Activated T-helper 1 cell treated with anti-CD3 and anti-CD28 coated beads, Interleukin-12 subunit alpha, Interleukin-12 subunit beta, Interleukin-2, Interleukin-4 antibody, amounts not matched to agents 30 ng/mL and 10 ng/mL and 1 ng/mL, durations not matched to agents 14 hours and 24 hours and 36 hours (primary cell): ENCODE measurements at places on chromosomes 7 and 10.

GRCh38 chr10:75121322-75121721 lies 9.9 kb downstream of the SAMD8 start:
- H3K36me3 ChIP-seq = peaks cover 8% of the 10 kb centered on the region
- H3K4me1 ChIP-seq = peaks cover 16% of the 10 kb centered on the region
- DNase-seq = no peak

- no peaks in the 10 kb centered on the region for H3K4me1 ChIP-seq
- H3K36me3 ChIP-seq = no peaks in the 10 kb centered on the region
- no peak for DNase-seq
- peaks cover 2% of the 10 kb centered on the region for H3K27me3 ChIP-seq
These were observed 142.4 kb downstream of the EPC1 start for GRCh38 chr10:32204606-32205005.

- no peak overlapping the region for H3K4me3 ChIP-seq
- no peaks in the 10 kb centered on the region for H3K4me1 ChIP-seq
- no peaks in the 10 kb centered on the region for H3K36me3 ChIP-seq
- no peak overlapping the region for H3K27ac ChIP-seq
- DNase-seq = no peak
These were observed 247.9 kb upstream of the PTN start for GRCh38 chr7:137591421-137591837.

- H3K36me3 ChIP-seq = no peaks in the 10 kb centered on the region
- H3K4me3 ChIP-seq = no peak overlapping the region
- H3K4me1 ChIP-seq = no peaks in the 10 kb centered on the region
These were observed 257.7 kb downstream of the SNX13 start for GRCh38 chr7:17682586-17682985.

DNA sequence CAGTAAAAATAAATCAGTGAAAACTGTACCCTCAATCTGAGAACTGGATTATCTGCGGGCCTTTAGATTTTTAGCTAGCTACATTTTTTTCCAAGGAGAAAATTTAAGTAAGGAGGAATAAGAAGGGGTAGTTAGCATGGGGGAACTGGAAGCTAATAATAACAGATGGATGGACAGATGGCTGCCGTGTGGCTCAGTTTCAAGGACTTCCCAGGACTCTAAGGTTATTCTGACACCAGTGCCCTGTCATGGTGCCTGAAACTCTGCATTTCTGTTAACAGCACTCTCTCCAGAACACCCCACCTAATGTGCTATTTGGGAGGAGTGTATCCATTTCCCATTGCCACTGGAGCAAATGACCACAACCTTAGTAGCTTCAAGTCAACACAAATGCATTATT lies 75.7 kb upstream of the PDE1C start:
- no peak overlapping the region for H3K4me3 ChIP-seq
- no peak overlapping the region for H3K27ac ChIP-seq
- no peaks in the 10 kb centered on the region for H3K27me3 ChIP-seq
- DNase-seq = no peak

DNA sequence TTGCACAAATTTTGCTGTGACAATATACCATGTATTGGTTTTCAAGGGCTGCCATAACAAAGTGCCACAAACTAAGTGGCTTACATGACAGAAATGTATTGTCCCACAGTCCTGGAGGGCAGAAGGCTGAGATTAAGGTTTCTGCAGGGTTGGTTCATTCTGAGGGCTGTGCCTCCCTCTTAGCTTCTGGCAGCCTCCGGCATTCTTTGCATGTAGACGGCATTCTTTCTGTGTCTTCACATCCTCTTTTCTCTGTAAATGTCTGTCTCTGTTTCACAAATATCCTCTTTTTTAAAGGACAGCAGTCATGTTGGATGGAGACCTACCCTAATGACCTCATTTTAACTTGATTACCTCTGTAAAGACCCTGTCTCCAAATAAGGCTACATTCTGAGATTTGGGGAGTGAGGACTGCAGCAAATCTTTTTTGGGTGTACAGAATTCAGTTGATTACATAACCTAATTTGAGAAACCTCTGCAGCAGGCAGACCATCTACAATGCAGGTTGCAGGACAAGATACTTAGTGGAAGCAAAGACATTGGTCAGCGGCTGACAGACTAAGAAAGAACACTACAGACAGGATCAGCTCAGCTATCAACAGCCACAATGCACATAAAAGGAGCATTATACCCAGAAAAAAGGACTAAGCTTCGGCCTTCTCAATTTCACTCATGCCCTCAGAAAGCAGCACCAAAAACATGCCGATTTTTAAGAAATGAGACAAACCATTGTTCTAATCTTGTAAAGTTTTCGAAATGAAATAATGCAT lies 84.6 kb upstream of the FAM3C start:
- H3K36me3 ChIP-seq = peaks cover 1% of the 10 kb centered on the region
- no peaks in the 10 kb centered on the region for H3K27me3 ChIP-seq
- H3K4me1 ChIP-seq = peaks cover 6% of the 10 kb centered on the region

DNA sequence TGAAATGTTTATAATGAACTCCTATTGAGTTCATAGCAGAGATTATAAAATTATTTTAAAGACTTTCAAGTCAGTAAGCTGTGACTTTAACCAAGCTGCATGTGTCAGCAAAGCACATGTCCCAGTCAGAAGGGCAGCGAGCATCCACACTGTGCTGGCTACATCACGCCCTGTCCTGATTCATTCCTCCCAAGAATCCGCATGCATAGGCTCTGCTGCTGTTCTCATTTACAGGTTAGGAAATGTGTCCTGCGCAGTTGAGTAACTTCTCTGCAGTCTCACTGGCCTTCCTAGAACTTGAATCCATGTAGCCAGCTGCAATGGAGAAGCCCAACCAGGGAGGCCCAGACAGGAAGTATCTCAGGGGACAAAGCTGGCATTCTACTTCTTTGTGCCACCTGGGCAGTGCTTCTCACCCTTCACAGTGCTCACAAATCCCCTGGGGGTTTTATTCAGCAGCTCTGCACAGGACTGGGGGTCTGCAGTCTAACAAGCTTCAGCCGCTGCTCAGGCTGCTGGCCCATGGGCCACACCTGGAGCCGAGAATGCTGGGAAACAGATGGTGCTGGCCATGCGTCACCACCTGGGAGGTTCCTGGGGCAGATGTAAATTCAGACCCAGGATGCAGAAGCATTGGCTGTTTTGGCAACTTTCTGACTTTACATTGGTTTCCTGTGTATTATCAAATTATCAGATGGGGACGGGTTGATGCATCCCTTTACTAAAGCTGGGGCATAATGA lies 192.8 kb upstream of the GDF10 start:
- no peaks in the 10 kb centered on the region for H3K4me1 ChIP-seq
- no peak for DNase-seq
- no peak overlapping the region for H3K27ac ChIP-seq
- no peaks in the 10 kb centered on the region for H3K27me3 ChIP-seq

- H3K27ac ChIP-seq = no peak overlapping the region
- H3K27me3 ChIP-seq = peaks cover 15% of the 10 kb centered on the region
- DNase-seq = no peak
- peaks cover 13% of the 10 kb centered on the region for H3K4me1 ChIP-seq
These were observed 6.1 kb upstream of the SH2B2 start for GRCh38 chr7:102280521-102280920.

DNA sequence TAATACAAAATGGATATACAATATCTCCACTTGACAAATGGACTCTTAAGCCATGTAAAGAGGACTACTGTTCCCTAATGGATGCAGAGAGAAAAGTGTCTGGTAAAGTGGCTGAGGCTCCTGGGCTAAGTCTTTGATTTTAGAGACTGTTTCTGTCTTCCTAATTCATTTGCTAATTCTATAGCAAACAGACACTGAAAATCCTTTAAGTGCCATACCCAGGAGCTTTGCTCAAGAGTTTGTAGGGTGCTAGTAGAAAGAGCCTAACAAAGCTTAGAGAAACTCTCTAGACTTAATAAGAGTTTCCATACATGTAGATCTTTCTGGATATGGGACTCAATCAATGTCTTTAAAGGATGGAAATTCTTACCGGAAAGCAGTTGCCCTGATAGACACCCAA lies 16.7 kb downstream of the CEP55 start:
- H3K27ac ChIP-seq = no peak overlapping the region
- H3K4me1 ChIP-seq = peaks cover 23% of the 10 kb centered on the region
- peaks cover 37% of the 10 kb centered on the region for H3K36me3 ChIP-seq
- no peak overlapping the region for H3K4me3 ChIP-seq
- H3K27me3 ChIP-seq = no peaks in the 10 kb centered on the region

DNA sequence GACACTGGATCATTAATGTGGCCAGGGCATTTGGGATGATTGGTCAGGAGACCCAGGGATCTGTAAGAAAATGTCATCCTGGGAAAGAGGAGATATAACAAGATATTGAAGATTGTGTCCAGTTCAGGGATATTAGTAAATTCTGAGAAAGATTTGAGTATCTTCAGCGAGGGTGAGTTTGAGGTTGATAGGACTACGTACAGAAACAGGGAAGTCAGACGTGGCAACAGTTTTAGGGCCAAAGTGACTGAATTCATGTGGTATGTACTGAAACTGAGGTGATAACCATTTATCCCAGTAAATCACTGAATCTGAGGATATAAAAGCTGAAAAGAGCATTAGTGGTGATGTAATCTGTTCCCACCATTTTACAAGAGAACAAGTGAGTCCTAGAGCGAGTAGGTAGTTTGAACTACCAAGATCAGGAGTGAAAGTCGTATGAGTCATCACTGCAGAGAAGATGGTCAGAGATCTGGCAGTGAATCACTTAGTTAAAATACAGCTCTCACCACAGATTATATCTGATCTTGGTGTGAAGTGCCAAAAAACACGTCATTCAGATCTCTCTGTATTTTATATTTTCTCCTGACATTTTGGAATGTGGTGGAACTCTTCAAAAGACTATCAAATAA lies 220.5 kb downstream of the CDK14 start:
- H3K36me3 ChIP-seq = no peaks in the 10 kb centered on the region
- no peak overlapping the region for H3K4me3 ChIP-seq
- DNase-seq = no peak
- peaks cover 5% of the 10 kb centered on the region for H3K27me3 ChIP-seq
- H3K27ac ChIP-seq = peak overlapping the region; percentile 20
- peaks cover 6% of the 10 kb centered on the region for H3K4me1 ChIP-seq
